ENCODE measurements at places on chromosomes 1 and 21.

DNA sequence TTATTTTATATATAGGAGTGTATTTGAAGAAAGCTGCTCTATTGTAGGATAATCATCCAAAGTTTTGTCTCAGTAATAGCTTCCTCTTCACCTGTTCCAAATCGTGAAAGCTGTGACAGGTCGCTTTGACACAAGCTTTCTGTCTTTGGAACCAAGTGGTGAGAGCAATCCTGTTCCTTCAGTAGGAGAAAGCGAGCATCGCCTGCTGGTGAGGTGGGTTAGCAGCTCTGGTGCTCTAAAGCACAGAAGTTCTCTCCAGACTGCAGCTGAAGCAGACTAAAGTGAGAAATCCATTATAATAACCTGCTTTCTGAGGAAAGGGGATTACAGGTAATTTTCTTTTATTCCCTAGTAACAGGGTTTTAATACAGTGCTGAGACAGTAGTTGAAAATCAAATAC is 803.8 kb downstream of the ADGRL2 start:
- DNase-seq: no peak

DNA sequence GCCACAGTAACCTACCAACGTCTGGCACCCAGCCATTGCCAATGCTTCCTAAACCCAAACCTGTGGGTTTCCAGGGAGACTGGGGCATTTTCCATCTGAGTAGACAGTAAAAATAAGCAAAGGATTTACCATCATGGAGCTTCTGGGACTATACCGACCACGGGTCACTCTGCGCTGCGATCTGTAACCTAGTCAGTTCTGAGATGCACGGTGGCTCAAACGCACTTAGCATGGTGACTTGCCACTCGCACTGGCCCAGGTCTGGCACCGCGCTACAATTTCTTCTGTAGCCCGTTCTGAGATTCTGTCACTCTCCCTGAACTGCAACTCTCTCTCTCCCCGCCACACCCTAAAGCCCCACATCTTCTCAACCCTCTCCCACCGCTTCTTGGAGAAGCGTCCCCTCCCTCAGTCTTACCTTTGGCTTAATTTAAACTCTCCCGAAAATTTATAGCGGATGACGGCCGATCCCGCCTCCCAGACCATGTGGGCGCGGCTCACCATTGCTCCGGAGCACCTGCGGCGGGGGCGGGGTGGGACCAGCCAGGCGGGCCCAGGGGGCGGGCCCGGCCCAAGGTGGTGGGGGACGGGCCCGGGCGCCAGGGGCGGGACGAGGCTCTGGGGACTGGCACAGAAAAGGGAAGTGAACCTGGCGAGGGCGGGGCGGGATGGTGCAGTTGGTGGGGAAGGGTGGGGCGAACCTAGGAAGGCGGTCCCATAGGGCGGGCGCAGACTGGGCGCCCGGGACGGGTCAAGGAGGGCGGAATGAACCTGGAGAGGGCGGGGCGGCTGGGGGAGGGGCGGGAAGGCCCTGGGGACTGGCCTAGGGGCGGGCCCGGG is 493 bp upstream of the MAP3K21 start:
- DNase-seq: peak; percentile 93

DNA sequence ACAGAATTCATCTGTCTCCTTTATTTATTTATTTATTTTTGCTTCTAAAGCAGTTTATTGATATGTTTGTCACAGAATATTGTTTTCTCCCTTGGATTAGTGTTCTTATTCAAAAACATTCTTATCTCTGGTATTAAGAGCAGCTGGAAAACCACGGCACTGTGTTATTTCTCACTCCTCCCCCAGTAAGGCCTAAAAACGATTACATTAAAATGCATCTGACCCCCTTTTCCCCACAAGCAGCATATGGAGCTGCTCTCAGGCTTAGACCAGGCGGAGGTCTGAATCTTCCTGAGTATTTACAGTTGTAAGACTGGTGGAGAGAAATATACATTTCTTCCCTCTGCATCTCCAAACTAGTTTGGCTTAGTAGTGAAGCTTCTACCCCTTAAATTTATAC is 86.8 kb downstream of the HLX start:
- no peak for DNase-seq

DNA sequence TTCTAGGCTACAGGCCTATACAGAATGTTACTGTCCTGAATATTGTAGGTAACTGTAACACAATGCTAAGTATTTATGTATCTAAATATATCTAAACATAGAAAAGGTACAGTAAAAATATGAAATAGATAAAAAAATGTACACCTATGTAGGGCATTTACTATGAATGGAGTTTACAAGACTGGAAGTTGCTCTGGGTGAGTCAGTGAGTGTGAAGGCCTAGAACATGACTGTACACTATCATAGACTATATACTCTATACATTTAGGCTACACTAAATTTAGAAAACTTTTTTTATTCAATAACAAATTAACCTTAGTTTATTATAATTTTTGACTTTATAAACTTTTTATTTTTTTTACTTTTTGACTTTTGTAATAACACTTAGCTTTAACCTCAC is 136.9 kb downstream of the DUSP10 start:
- no peak for DNase-seq

GRCh38 chr1:35756064-35756463 is 13.7 kb downstream of the CLSPN start:
- DNase-seq: no peak

GRCh38 chr1:220696226-220696862 is 6.2 kb downstream of the C1orf115 start:
- no peak for DNase-seq

DNA sequence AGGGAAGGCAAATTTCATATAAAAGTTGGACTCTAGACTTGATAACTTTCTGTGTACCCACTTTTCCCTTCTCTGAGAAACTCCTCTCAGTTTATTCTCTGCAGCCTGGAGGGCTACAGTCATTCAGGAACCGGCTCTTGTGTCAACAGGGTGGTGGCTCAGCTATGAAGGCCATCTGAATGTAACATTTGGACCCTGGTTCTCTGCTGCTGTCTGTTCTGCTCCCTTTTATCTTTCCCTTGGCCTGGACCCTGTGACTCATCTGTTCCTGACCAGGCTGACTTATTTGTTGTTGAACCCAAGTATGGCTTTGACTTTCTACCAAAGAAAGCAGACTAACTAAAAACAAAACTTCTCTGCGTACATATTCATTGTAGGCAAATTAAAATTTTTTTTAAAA is 75.4 kb downstream of the CENPF start:
- no peak for DNase-seq

- DNase-seq: no peak
Observed at GRCh38 chr1:154448331-154448811, 43.2 kb downstream of the IL6R start.

DNA sequence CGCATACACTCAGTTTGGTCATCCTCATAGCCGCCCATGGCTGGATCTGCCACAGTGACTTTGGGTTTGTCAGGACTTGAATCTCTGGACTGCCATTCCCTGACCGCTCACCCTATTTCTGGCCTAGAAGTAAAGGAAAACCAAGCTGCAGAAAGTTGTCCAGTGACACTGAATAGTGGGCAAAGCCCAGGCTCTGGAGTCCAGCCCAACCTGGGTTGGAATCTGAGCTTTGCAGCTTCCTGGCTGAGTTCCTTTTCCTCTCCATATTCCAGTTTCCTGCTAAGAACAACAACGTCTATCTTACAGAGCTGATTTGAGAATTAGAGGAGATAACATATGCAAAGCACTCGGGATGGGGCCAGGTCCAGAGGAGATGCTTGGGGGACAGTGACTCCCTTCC is 15.6 kb upstream of the EIF4G3 start:
- no peak for DNase-seq

DNA sequence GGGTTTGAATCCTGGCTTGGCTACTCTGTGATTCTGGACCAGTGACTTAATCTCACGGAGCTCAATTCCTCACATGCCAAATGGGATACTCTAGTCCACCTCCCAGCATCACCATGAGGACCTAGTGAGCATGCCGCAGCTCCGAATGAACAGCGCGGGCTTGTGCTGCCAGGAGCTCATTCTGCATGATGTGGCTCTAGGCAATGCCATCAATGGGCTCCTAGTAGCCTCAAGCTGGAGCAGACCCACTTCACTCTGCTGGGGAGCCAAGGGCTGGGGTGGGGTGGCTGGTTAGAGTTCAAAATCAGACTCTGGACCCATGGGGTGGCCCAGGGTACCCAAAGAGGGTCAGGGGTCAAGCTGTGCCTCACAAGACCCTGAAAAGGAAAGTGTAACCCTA is 41.5 kb downstream of the CDK18 start:
- no peak for DNase-seq

DNA sequence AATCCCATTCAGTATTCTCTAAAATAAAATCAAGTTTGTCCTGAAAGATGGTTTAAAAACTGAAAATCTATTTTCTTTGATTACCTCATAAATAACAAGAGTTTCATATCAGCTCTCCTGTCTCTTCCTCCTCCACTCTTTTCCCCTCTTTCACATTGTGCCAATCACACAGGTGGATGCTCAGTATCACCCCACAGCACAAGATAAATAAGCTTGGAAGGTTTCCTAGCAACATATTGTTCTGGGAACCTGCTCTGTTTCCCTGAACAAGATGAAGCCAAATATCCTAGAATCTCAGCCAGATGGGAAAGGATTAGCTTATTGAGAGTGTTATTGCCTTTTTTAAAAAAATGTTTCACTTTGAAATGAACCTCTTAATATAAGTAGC is 45.7 kb upstream of the CACYBP start:
- DNase-seq: no peak

GRCh38 chr1:18199462-18199861 is 91.9 kb downstream of the IGSF21 start:
- DNase-seq: no peak

DNA sequence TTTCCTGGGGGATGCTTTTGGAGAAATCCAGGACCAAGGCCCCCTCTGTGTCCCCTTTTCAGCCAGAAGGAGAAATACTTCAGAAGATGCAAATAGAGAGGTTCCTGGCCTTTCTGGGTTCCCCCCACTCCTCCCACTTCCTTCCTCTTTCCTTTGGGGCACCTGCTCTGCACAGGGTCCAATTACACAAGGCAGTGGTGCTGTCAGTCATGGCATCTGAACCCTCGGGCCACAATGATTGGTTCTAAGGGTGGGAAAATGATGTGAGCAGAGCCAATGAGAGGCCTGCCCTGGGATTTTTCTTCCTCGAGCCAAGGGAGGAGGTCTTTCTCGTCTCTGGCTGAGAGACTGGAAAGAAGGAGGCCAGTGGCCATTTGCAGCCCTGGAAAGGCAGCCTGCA is 282.2 kb downstream of the NPHP4 start:
- no peak for DNase-seq

GRCh38 chr1:213899413-213899812 is 88.4 kb upstream of the PROX1 start:
- DNase-seq: no peak

GRCh38 chr1:116164150-116164549 is 53.0 kb downstream of the MAB21L3 start:
- DNase-seq: no peak

GRCh38 chr1:89907727-89908212 is 86.9 kb downstream of the LRRC8D start:
- DNase-seq: no peak

- no peak for DNase-seq
Observed at GRCh38 chr1:235608278-235608677, 41.3 kb downstream of the GNG4 start.

GRCh38 chr1:28642056-28642846 is 616 bp downstream of the TAF12 start:
- no peak for DNase-seq

DNA sequence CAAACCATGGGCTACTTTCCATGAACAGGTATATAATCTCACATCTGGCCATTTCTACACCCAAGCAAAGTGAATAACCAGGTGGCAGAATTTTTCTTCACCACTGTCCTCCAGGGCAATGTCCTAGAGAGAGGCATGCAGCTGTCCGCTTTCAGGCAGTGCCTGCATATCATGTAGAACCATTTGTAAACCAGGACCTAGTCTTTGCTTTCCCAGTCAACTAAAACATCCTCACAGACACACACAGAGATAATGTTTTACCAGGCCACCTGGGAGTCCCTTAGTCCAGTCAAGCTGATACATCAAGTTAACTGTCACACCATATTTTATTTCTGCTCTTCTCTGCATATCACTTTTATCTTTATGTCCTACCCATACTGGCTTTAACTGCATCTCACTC is 26.2 kb downstream of the TNFSF18 start:
- no peak for DNase-seq

- DNase-seq: no peak
Observed at GRCh38 chr1:63679076-63679475, 85.9 kb downstream of the PGM1 start.

DNA sequence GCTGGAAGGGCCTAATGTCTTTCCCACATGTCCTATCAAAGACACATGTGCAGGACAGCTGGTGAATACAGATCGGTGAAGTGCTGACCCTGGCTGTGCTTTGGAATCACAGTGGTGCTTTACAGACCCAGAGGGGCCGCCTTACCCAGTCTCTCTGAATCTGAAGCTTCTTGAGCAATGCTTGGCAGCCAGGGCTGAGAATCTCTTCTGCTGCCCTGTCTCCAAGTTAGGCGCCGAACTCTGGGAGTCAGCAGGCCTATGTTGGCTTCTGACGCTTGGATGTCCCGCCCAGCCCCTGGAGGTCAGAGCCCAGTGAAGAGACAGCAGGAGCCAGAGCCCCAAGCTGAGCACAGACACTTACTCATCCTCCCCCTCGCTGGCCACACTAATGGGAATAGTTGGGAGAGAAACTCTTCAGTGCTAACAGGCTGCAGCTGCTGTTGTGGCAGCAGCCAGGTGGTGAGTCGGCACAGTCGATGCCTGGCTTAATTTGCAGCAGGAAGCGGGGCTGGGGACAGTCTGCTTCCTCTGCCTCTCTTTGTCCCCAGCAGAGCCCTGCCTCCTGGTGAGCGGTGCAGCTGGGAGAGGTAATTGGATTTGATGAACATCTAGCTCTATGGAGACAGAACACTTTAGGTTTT is 68.1 kb downstream of the URB2 start:
- no peak for DNase-seq

GRCh38 chr1:3244927-3245315 is 175.9 kb downstream of the PRDM16 start:
- no peak for DNase-seq

DNA sequence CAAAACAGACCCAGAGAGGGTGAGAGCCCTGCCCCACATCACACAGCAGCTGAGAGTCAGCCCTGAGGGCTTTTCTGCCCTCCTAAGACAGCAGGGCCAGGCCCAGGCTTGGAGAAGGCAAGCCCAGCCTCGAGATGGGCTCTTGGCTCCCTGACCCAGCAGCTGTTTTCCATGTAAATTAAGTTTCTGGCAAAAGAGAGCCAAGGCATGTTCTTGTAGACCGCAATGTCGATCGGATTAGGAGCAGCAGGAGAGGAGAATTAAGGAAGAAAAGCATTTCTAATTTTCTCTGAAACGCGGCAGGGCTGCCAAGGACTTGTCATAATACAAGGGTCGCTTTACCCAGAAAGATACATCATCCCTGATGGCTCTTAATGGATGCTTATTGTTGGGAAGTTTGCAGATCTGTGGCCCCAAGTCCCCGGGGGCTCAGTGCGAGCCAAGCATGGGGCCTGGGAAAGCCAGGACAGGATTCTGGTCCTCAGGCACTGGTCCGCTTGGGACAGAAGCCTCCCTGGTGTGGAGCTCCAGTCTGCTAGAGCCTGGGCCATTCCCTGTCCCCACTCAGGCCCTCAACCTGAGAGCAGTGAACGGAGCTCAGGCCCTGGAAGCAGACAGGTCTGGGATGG is 62.8 kb downstream of the DMRTB1 start:
- no peak for DNase-seq
